Umbilical cord (tissue), 2 donors: ENCODE measurements at places on chromosomes 5 and 9. TPM values are rescaled to one million over a fixed set of nuclear protein-coding genes. Genes with fewer than 3 reads are reported as not detected.
A peak's percentile ranks its signal among the peaks of the same experiment; 100 is the strongest.

GRCh38 chr5:1042626-1043025 lies 34.0 kb downstream of the NKD2 start:
- DNase-seq: no peak

DNA sequence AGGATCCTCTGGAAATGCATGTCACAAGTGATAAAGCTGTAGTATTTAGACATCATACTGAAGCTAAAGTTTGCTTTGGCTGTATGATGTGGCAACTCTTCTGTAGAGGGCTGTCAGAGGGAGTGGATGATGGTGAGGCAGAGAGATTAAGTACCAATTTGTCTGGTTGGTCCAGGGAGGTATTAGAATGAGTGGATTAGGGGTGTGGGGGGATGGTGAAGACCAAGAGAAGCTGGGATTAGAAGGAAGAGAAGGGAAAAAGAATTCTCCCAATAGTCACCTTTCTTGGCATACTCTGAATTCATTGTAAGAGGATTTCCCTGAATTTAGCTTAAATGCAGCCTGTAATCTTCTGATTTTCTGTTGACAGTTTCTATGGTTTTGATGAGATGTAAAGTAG lies 3.6 kb downstream of the PCDHAC2 start:
- DNase-seq: no peak

DNA sequence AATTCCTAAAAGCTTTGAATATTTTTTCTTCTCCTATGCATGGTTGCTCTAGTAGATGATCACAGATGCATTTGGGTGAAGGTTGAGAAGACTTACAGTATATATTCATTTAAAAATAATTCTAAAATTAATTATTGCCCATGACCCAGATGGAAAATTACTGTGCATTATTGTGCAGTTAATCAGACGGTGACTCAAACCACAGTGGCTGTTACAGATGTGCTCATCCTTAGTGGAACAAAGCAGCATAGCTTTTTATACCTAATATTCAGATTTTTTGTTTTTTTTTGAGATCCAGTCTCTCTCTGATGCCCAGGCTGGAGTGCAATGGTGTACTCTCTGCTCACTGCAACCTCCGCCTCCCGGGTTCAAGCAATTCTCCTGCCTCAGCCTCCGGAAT lies 10.7 kb downstream of the OR2V1 start:
- DNase-seq: no peak

DNA sequence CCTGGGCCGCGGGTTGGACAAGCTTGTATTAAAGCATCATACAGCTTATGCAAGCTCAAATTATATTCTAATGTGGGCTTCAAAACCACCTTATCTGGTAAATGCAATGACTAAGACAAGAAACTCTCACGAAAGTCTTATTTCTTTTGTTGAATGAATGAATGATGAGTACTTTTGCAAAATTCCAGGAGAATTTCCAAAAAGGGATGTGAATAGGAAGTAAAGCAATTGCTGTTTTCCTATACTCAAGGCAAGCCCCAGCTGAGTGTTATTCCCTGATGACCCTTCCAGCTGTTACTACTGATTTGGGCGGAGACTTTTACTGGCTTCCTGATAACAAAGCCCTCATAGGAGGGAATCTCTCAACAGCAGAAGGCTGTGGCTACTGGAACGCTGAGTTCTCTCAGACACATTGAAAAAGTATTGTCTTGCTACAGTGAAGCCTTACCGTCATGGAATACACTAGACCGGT lies 162.8 kb downstream of the SREK1 start:
- peak; percentile 4 for DNase-seq

GRCh38 chr5:140073296-140073695 lies 30.2 kb upstream of the NRG2 start:
- DNase-seq: peak; percentile 10

DNA sequence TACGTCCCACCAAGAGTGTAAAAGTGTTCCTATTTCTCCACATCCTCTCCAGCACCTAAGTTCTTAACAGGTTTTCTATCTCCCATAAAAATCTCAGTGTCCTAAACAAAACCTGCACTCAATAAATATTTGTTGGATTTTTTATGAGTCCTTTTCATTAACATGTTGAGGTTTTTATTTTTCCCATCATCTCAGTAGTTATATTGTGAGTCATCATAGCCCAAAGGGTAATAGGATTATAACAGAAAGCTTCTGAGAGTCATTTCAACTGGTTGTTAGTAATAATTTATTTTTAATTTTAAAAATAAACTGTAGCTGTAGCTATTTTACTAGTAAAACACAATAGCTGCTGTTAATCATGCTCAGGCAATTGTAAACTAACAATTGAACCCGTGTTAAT lies 331.6 kb upstream of the SLC30A5 start:
- no peak for DNase-seq

DNA sequence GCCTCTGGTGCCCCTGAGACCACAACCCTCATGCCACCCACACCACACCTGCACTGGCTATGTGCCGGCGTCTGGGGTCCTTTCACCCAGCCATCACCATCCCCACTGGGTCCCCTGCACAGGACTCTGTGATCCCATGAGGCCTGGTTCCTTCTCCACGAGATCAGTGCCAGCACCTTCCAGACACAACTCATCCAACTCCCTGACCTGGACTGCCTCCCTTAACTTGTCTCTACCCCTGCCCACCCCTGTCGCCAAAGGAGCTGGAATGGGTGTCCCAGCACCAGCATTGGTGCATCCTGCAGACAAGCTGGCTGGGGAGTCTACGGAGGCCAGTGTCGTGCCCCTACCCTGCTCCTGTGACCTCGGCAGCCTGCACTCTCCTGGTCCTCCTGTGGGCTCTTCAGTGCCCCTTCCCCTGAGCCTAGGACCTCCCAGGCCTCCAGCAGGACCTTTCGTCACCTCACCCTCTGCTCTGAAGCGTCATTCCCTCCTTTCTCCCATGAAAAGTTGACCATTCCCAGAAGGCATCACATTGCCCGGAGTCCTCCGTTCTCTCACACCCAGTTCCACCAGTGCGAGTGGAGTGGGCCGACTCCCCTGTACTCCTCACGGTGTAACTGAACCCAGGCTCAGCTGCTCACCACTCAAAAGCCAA lies 87.7 kb downstream of the NSUN2 start:
- DNase-seq: no peak

- DNase-seq: no peak
These were observed 104.3 kb upstream of the PCSK1 start for GRCh38 chr5:96537386-96537785.

- DNase-seq: no peak
These were observed 15.0 kb upstream of the SCGB3A1 start for GRCh38 chr5:180606215-180606785.

DNA sequence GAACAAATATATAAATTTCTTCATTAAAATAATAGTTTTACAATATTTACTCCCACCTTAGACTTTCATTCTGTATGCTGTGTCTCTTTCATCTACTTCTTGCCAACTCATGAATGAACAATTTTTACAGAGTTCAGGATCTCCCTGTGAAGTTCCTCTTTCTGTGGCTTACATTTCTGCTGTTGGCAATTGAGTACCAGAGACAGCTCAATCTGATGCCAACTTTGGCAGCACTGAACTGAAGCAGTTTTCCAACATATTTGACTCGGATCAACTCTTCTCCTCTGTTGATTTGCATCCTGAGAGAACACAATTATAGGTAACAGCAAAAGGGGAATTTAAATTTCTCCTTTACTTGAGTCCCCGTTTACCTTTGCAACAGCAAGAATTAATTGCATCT lies 1262.2 kb downstream of the EFNA5 start:
- no peak for DNase-seq

Gene EIF4E1B
- 5.3 TPM for total RNA-seq

Gene JAKMIP2
- total RNA-seq: 1.2 TPM

Gene C5
- 8.2 TPM for total RNA-seq

Gene SPATA31A3
- total RNA-seq: 2.2 TPM

Gene FBLL1
- total RNA-seq: 1.9 TPM
